AG08396 (cell line): ENCODE measurements at places on chromosomes 12 and 14.
A peak's percentile ranks its signal among the peaks of the same experiment; 100 is the strongest.

- peak; percentile 36 for DNase-seq
Measured at GRCh38 chr14:64891839-64892375, 12.2 kb upstream of the SPTB start.

GRCh38 chr12:127811988-127812387 lies 455.0 kb upstream of the TMEM132C start:
- peak; percentile 67 for DNase-seq

DNA sequence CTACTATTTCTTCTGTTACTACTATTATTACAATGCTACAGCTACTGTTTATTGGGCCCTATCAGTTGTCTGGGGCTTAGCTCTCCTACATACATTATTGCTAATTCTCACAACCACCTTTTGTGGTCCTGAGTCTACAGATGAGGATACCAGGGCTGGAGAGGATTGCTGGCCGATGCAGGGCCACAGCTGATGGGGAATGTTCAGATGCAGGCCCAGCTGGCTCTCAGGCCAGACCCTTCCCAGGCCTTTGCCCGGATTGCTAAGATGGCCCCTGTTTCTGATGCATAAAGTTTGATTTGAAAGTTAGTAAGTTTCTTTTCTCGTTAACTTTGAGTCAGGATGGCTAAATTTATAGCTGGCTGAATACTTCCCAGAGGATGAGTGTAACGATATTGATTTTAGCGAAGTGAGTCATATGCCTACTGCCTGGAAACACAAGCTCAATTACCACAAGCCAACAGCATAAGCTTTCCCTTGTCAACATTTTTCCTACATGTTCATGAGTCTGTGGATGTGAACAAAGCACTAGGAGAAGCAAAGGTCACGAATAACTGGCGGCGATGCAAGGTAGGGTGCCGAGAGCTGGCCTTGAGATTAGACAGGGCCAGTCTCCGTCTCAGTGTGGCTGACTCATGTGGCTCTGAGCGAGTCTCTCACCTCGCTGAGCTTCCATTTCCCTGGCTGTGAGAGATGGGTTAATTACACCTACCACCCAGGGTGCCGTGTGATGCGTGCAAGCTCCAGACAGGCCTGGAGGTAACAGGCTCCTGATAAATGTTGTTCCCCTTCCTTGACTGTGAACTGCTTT lies 111.0 kb downstream of the BEGAIN start:
- DNase-seq, result peak; percentile 66

GRCh38 chr12:51821440-51822260 lies 26.9 kb downstream of the FIGNL2 start:
- no peak for DNase-seq

- DNase-seq, result no peak
Measured at GRCh38 chr14:72023128-72024042, 91.2 kb downstream of the RGS6 start.

- no peak for DNase-seq
Measured at GRCh38 chr12:47160316-47161244, 80.8 kb upstream of the AMIGO2 start.

DNA sequence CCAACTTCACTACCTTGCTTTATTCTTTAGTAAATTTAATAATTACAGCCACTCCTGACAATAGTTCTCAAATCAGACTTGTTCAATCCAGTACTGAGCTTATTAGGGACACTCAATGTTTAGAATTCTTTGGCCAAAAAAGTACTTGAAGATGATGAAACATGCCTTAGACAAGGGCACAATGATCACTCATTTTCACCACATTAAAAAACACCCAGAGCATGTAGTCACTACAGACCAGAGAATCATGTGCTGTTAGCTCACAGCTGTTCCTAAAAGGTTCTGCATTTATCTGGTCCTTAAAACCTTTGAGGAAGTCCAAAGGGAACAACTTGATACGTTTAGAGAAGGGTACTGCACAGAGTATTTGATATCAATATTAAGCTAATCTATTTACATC lies 98.7 kb downstream of the INSM2 start:
- DNase-seq, result peak; percentile 18

DNA sequence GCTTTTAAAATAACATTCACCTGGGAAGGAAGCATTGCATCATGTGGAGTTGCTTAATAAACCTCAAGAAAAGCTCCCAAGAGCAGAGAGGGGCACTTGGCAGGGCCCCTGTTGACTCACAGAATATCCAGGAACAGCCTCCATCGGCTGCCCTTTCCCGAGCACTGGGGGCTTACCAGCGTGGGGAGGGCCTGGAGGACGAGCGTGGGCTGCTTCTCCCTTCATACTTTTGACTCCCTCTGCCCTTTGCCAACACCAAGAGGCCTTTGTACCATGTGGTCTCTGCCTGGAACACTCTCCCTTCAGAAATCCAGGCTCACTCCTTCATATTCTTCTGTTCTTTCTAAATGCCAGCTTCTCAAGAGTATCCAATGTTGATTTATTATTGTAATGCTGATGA lies 492.1 kb upstream of the TMEM132C start:
- DNase-seq, result no peak
